ENCODE measurements at places on chromosomes 16 and 17. TPM values are rescaled to one million over a fixed set of nuclear protein-coding genes. Genes with fewer than 3 reads are reported as not detected.

FLII gene
- 357 TPM for total RNA-seq

WNT3 gene
- total RNA-seq: 0.59 TPM

HAS3 gene
- 1.3 TPM for total RNA-seq

PRR14 gene
- 3.1 TPM for total RNA-seq

FBXL19 gene
- total RNA-seq: 8.2 TPM

P3H4 gene
- total RNA-seq: 90.3 TPM

ABCA9 gene
- 14.1 TPM for total RNA-seq

CIBAR2 gene
- 0.15 TPM for total RNA-seq

CCDC47 gene
- 97.6 TPM for total RNA-seq

SCARF1 gene
- total RNA-seq: 0.23 TPM

IRX6 gene
- not detected for total RNA-seq

HBQ1 gene
- not detected for total RNA-seq

SCNN1G gene
- not detected for total RNA-seq

FBXO39 gene
- total RNA-seq: 0.82 TPM

KRT33B gene
- total RNA-seq: not detected

TANC2 gene
- total RNA-seq: 44.0 TPM

PLCD3 gene
- 37.3 TPM for total RNA-seq

PDIA2 gene
- total RNA-seq: 0.23 TPM

PRSS22 gene
- total RNA-seq: not detected

PABPN1L gene
- not detected for total RNA-seq

TMED6 gene
- not detected for total RNA-seq

C16orf46 gene
- not detected for total RNA-seq

COIL gene
- total RNA-seq: 10.6 TPM

ZNF597 gene
- 1.1 TPM for total RNA-seq

UTS2R gene
- total RNA-seq: not detected

OR2C1 gene
- total RNA-seq: 0.08 TPM

CAPNS2 gene
- total RNA-seq: 0.12 TPM

HS3ST3A1 gene
- 0.38 TPM for total RNA-seq

ULK2 gene
- total RNA-seq: 42.8 TPM

C1QBP gene
- 188 TPM for total RNA-seq

XPO6 gene
- total RNA-seq: 108 TPM

AMDHD2 gene
- 25.4 TPM for total RNA-seq

FA2H gene
- total RNA-seq: not detected

KRT33A gene
- total RNA-seq: not detected

CDH15 gene
- total RNA-seq: 0.12 TPM

RCVRN gene
- total RNA-seq: not detected

SOX9 gene
- 0.94 TPM for total RNA-seq

KRTAP17-1 gene
- not detected for total RNA-seq

IGSF6 gene
- not detected for total RNA-seq

APOBR gene
- not detected for total RNA-seq

DNAH3 gene
- total RNA-seq: not detected

RPH3AL gene
- 0.70 TPM for total RNA-seq

DHX38 gene
- total RNA-seq: 258 TPM

Data from smooth muscle cell of the coronary artery (primary cell).